ENCODE measurements at places on chromosomes 5 and 9.

DNA sequence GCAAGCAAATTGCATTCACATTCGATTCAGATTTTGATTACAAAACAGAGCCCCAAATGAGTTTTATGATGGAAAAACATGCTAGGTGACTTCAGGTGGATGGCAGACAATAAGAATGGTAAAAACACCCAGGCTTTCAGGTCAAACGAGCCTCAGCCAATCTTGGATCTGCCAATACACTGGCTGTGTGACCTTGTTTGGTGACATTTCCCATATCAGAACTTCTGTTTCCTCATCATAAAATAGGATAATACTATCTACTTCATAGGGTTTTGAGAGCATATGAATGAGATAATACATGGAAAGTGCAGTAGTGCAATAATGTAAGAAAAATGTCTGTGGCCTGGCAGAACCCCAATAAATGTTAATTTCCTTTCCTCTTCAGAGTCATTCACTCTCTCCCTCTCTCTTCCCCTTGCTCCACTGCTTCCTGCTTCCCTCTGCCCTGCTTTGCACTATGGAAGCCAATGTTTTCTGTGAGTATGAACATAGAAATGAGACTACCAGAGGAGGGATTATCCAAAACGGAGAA is 54.7 kb downstream of the SH3RF2 start:
- no peak overlapping the region for H3K4me3 ChIP-seq
- no peaks in the 10 kb centered on the region for H3K4me1 ChIP-seq
- no peaks in the 10 kb centered on the region for H3K36me3 ChIP-seq
- no peak overlapping the region for H3K27ac ChIP-seq

DNA sequence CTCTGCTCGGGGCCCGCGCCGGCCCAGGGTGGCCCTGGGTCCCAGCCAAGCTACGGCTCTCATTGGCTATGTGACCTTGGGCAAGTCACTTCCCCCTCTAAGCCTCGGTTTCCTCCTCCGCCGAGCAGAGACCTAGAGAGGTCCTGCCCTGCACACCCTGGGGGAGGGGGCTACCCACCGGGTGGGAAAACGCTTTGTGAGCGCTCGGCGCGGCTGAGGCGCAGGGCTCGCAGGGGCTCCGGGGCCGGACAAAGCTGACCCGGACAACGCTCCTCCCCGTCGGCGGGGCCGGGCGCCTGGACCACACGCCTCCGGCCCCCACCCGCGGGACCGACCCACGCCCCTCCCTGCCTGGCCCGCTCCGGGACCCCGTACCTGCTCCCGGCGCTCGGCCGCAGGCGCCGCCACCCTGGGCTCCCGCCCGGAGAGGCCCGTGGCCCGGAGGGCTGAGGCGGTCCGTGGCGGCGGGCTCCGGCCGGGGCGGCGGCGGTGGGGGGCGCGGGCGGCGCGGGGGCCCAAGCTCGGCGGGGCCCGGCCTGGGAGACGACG is 85.7 kb upstream of the MELK start:
- H3K27ac ChIP-seq, result peak overlapping the region; percentile 94
- no peaks in the 10 kb centered on the region for H3K27me3 ChIP-seq
- H3K4me3 ChIP-seq, result peak overlapping the region; percentile 96
- no peaks in the 10 kb centered on the region for H3K36me3 ChIP-seq
- DNase-seq, result peak; percentile 30
- H3K4me1 ChIP-seq, result peaks cover 39% of the 10 kb centered on the region

DNA sequence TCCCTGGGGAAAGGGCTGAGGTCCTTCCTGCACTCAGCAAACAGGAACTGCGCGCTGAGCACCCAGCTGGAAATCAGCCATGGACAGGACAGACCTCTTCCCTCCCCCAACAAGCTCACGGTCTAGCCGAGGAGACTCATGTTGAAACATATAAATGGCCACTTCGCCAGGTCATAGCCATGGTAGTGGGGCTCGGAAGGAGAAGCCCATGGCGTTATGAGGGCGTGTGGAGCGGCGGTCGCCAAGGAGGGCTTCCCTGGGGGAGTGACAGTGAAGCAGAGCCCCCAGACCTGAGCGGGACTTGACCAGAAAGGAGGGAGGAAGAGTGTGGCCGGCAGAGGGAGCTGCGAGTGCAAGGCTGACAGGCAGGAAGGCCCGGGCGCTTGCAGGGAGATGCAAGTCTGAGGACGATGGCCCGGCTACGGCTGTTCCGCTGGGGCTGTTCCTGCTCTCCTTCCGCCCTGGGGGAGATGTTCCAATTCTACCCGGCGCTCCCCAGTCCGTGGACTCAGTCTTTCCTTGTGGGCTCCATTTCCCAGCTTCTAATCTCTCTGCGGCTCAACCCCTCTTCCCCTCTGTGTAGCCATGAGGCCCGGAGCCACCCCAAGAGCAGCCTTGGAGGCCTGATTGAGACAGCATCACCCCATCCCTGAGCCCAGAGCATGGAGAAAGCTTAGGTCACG is 43.9 kb upstream of the PRRC2B start:
- peak; percentile 67 for DNase-seq
- H3K36me3 ChIP-seq, result no peaks in the 10 kb centered on the region
- no peak overlapping the region for H3K27ac ChIP-seq
- H3K4me3 ChIP-seq, result peak overlapping the region; percentile 25
- H3K4me1 ChIP-seq, result peaks cover 7% of the 10 kb centered on the region
- no peaks in the 10 kb centered on the region for H3K27me3 ChIP-seq

DNA sequence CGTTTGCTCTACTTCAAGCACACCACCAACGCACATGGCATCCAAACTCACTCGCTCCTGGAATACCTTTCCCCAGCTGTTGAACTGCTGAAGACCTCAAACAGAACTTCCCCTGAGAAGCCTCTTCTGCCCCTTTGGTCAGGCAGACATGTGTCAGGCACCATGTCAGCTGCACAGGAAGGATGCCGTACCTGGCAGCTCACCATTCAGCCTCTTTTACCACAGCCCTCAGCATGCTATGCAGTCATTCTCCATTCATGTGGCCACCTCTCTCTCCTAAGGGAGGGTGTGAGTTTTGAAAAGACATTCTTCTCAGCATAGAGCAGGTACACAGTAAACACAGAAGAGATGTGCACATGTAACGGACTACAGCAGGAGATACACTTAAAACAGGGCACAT is 14.2 kb downstream of the IL4 start:
- peaks cover 23% of the 10 kb centered on the region for H3K4me1 ChIP-seq
- peaks cover 3% of the 10 kb centered on the region for H3K36me3 ChIP-seq
- no peaks in the 10 kb centered on the region for H3K27me3 ChIP-seq
- H3K27ac ChIP-seq, result peak overlapping the region; percentile 81
- DNase-seq, result no peak
- H3K4me3 ChIP-seq, result no peak overlapping the region

- H3K27me3 ChIP-seq, result no peaks in the 10 kb centered on the region
- H3K36me3 ChIP-seq, result peaks cover 2% of the 10 kb centered on the region
- H3K27ac ChIP-seq, result no peak overlapping the region
- DNase-seq, result no peak
These were observed 58.9 kb downstream of the SUSD1 start for GRCh38 chr9:112115970-112116753.

DNA sequence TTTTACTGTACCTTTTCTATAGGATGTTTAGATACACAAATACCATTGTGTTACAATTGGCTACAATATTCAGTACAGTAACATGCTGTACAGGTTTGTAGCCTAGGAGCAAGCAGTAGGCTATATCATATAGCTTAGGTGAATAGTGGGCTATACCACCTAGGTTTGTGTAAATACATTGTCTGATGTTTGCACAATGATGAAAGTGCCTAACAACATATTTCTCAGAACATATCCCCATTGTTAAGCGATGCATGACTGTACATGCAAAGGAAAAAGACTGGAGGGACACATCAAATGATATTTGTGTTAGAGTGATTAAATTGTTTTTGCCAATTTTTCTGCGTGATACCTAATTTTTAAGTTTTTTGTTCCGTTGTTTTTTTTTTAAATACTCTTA is 5.3 kb downstream of the CHMP5 start:
- H3K27ac ChIP-seq, result no peak overlapping the region
- H3K36me3 ChIP-seq, result peaks cover 18% of the 10 kb centered on the region
- H3K4me1 ChIP-seq, result peaks cover 33% of the 10 kb centered on the region

DNA sequence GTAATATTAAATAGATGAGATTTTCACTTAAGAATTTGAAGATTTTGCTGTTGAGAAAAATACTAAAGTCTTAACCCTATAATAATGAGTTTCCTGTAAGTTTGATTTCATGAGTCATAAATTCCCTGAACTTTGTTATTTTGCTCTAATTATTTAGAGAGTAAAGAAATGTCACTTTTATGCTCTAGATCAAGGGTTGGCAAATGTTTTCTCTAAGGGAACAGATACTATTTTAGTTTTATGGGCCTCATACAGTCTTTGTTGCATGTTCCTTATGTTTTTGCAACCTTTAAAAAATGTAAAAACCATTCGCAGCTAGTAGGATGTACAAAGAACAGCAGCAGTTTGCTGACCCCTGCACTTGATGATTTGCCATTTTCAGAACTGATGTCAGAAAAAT is 480 bp upstream of the TXNDC8 start:
- no peaks in the 10 kb centered on the region for H3K36me3 ChIP-seq
- H3K27me3 ChIP-seq, result peaks cover 18% of the 10 kb centered on the region
- H3K4me3 ChIP-seq, result no peak overlapping the region

GRCh38 chr9:122307925-122308324 is 43.2 kb downstream of the MRRF start:
- H3K36me3 ChIP-seq, result peaks cover 11% of the 10 kb centered on the region
- no peak overlapping the region for H3K4me3 ChIP-seq
- peak overlapping the region; percentile 39 for H3K27ac ChIP-seq

DNA sequence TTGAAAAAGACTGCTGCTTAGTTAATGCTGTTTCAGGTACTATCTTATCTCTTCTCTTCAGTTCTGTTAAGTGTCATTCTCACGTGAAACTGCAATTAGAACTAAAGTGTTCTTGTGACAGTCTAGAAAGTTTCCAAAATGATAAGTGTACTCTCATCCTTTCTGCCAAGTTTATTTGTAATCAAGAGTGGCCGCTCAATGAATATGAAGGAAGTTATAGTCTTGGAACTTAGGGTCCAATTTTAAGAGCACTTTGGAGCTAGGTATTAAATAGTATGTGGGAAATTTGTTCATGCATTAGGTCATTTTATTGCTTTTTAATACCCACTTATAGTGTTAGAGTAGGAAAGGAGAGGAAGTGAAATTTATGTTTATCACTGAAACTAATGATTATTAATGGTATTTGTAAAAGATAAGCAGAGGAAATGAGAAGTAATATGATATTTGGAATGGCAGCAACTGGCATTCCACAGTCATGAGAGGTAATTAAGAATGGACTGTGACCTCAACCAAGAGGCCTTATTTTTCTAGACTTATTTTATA is 20.4 kb downstream of the XRCC4 start:
- no peak for DNase-seq
- peaks cover 4% of the 10 kb centered on the region for H3K36me3 ChIP-seq
- no peaks in the 10 kb centered on the region for H3K27me3 ChIP-seq
- peak overlapping the region; percentile 6 for H3K27ac ChIP-seq
- H3K4me1 ChIP-seq, result peaks cover 2% of the 10 kb centered on the region

DNA sequence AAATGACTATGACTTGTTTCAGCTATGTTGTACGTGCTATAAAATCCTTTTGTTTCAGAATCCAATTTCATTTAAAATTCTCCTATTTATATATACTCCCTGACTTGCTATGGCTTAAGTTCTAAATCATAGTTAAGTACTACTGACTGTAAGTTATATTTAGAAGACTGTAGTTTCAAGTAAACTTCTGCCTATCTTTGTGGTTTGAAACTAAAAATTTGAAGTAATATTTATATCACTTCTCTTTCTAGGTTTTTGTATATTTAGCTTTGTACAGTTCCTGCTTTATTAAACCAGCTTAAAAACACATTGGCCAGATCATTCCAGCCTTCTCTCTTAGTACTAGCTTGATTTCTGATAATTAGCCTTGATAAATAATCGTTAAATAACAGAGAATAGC is 196.3 kb downstream of the MLLT3 start:
- no peaks in the 10 kb centered on the region for H3K27me3 ChIP-seq
- H3K36me3 ChIP-seq, result no peaks in the 10 kb centered on the region
- no peak overlapping the region for H3K27ac ChIP-seq
- no peak for DNase-seq
- no peak overlapping the region for H3K4me3 ChIP-seq

DNA sequence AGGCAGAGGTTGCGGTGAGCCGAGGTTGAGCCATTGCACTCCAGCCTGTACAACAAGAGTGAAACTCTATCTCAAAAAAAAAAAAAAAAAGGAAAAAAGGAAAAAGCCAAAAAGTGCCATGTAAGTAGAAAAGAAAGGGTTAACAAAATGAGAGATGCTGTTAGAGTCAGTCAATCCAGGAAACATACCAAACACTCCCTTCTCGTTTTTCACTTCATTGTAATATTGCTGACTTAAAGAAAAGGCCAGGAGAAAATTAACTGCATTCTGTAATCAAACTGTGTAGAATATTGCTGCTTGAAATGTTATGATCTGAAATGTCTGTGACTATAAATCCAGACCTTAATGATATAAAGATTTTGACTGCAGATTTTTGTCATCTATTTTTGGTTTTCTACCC is 379.1 kb downstream of the ENC1 start:
- DNase-seq, result no peak
- H3K4me1 ChIP-seq, result peaks cover 2% of the 10 kb centered on the region
- no peak overlapping the region for H3K27ac ChIP-seq
- no peak overlapping the region for H3K4me3 ChIP-seq
- peaks cover 4% of the 10 kb centered on the region for H3K36me3 ChIP-seq
